Femur (tissue), 1 donor: ENCODE measurements at places on chromosomes 12 and 14.

- DNase-seq = no peak
These were observed 2.7 kb upstream of the SEL1L start for GRCh38 chr14:81536241-81536771.

DNA sequence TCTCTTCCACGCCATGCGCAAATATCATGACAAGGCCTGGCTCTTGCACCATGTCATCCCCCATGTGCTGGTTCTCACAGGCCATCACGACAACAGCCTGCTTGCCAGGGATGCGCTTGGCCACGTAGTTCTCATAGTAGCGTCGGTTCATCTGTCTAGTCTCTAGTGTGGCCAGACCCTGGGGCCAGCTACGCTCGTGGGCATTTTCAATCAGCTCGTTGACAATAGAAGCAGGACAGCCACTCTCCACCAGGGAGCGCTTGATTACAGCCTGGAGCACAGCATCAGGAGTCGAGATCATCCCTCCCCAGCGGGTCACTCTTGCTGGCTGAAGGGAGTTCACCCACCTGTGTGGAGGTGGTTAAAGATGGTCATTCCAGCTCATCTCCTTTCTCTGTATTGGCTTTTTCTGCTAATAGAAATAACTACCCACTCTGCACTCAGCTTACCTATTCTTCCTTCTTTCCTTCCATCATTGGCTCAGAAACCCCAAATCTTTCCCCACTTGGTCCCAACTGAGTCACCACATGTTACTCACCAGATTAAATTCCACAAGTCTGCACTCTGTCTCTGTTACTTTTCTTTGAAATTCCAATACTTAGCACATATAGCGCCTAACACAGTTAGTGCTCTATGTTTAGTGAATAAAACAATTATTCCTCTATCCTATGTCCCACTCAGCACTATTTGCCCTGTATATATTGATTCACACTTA lies 15.1 kb downstream of the RNF41 start:
- peak; percentile 56 for DNase-seq

DNA sequence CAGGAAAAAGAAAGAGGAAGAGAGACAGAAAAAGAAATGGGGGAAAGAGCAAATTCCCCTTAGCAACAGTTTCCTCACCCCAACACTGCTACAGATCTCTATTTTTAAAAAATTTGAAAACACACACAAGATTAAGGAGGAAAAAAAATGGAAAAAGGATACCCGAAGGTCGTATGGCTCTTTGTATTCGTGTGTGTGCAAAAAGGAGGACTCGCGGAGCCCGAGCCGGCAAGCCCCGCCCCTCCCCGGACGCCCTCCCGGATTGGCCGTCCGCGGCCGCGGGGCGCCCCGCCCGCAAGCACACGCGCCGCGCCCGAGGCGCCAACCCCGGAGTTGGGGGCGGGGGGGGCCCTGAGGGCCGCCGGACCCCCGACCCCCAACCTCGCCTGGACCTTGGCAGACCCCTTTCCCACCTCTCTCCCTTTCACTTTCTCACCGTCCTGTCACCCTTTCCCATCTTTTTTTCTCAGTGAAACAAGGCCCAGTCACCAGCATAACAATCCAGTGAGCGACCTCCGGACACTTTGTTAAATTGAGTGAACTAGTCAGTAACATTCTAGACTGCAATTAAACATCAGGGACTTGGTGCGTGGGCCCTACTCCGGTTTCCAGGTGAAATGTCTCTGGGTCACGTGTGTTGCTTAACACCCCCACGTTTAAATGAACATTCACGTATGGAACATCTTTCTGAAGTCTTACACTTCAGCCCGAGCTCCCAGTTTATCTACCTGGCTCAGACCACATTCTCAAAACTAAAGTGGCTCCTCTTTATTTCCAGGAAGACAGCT lies at the start of gene C14orf93:
Gene C14orf93, minus strand, starts transcription at position 205 of the 788 bp plus-strand sequence. CDS start 11,120 bp downstream, outside the sequence.
- DNase-seq = peak; percentile 90

- no peak for DNase-seq
These were observed 93.4 kb downstream of the C12orf75 start for GRCh38 chr12:105423921-105424320.

- DNase-seq = no peak
These were observed 87.6 kb upstream of the MED13L start for GRCh38 chr12:116365114-116365513.

DNA sequence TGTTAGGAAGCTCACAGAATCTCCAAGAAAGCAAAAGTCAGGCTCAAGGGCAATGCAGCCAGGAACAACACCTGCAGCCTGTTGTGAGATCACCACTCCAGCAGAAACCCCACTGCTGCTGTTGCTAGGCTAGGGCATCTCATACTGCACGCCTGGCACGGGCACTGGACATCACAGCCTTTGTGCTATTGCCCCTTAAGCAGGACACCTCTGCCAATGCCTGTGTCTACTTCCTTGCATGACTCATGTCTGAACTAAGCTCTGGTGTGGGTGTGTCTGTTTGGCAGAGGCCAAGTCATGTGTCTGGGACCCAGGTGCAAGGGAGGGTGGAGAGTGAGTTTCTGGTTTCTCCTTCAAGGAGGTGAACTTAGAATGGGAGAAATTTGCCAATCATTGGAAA lies 10.0 kb upstream of the DDX47 start:
- peak; percentile 59 for DNase-seq

GRCh38 chr12:53340398-53340797 lies 4.2 kb upstream of the SP7 start:
- DNase-seq = no peak

DNA sequence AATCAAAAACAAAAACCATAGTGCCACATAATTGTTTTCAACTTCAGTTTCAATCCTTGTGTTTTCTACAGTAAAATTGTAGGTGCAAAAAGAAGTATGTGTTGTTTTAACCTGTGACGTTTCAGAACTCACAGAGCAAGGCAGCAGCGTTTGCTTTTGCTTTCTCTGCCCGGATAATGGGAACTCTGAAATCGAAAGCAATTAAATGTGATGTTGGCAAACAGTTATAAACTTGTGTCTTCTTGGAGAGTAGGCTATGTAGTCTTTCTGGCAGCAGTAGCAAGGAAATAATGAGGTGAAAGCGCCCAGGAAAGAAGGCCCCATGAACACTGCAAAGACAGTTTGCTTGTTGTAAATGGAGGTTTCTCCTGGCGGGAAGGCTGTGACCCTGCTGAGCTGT lies 39.1 kb downstream of the FNTB start:
- DNase-seq = no peak

DNA sequence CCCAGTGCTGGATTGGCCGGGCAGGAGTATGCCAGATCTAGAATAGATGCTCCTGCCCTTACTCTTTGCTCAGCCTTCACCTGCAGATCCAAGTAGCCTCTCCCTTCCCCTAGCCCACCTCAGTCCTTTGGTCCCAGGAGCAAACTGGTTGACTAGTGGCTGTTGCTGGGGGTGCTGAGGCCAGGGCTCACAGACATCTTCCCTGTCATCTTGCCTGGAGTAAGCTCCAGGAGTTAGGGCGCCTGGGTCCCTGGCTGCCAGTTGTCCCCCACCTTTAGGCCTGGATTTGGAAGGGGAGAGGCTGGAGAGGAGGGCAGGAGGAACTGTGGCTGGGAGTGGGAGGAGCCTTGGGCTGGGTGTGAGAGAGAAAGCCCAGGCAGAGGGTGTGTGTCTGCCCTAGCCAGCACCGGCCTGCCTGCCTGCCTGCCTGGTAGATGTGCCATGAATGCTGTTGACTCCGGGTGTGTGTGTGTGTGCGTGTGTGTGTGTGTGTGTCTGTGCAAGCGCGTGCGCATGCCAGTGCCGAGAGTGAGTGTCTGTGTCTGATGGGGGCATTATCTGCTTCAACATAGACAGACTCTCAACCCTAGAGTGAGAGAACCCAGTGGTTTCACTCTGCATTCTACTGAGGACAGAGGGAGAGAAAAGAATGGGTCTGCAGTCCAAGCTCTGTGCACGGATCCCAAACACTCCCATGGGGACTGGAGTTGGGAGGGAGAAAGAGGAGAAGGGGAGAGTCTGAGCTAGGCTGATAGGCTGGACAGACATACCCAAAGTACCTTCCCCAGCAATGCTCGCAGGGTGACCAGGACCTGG lies 845 bp upstream of the RARG start:
- DNase-seq = no peak

DNA sequence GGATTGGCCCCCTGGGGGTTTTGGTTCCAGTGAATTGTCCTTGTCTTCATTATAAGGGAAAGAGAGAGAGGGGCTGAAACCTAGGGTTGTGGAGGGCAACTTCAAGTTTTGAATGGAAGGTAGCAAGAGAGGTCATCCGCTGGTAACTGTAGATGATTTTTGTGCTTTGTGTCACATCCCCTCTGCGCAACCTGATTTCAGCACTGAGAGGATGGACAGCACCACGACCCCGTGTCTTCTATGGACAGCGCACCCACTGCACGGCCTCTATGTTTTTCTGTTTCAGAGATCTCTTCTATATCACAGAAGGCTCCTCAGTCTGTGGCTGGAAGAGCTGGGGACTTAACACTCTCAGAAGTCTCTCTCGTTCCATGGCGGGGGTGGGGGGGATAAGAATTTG lies 127.0 kb upstream of the RPH3A start:
- peak; percentile 25 for DNase-seq

GRCh38 chr12:75744607-75745256 lies 233.3 kb upstream of the KRR1 start:
- no peak for DNase-seq

GRCh38 chr12:88420457-88420856 lies 159.8 kb downstream of the KITLG start:
- DNase-seq = no peak

- peak; percentile 48 for DNase-seq
These were observed 380.8 kb upstream of the TMEM132C start for GRCh38 chr12:127885954-127886750.

DNA sequence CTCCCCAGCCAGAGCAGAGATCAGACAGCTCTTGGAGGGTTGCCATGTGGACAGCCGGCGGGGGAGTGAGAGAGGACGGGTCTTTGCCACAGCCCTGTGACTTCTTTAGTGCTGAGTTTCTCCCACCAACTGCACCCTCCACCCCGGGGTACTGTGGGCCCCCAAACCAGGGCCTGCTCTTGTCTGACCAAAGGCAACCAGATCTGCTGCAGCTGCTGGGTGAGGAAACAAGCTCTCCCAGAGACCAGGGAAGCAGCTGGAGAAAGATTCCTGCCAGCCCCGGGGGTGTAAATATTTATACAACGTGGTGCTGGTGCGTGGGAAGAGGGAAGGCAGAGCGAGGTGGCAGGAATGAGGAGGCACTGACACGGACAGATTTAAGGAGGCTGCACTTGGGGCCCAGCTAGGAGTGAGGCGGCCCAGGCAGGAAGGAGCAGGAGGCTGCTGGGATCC lies 14.3 kb upstream of the ZFP36L1 start:
- DNase-seq = peak; percentile 81

- DNase-seq = no peak
These were observed 35.2 kb upstream of the PAWR start for GRCh38 chr12:79725987-79726386.

DNA sequence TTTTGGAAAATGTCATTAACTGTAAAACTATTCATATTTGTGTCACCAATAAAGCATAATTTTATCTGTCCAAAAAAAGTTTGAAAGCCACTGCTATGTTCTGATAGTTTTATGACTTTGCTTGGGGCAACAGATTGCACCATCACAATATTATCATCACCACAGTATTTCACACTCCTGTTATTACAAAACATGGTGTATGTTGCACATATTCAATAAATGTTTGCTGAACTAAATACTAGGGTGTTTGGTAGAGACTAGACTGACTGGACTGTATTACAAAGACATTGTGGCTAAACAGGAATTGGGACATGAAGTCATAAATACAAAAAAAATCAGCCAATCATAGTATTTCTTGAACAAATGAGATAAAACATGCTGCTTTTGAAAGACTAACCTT lies 55.1 kb downstream of the PAWR start:
- DNase-seq = no peak

DNA sequence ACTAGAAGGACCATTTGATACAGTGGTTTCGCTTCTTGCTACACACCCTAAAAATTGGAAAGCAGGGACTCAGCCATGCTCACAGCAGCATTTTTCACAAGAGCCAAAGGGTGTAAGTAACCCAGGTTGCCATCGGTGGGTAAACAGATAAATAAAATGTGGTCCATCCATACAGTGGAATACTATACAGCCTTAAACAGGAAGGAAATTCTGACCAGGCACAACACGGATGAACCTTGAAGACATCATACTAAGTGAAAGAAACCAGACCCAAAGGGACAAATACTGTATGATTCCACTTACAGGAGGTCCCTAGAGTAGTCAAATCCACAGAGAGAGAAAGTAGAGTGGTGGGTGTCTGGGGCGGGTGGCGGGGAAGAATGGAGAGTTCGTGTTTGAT lies 220.9 kb downstream of the PHETA1 start:
- no peak for DNase-seq

GRCh38 chr12:78181544-78182162 lies 351.0 kb downstream of the NAV3 start:
- peak; percentile 16 for DNase-seq

DNA sequence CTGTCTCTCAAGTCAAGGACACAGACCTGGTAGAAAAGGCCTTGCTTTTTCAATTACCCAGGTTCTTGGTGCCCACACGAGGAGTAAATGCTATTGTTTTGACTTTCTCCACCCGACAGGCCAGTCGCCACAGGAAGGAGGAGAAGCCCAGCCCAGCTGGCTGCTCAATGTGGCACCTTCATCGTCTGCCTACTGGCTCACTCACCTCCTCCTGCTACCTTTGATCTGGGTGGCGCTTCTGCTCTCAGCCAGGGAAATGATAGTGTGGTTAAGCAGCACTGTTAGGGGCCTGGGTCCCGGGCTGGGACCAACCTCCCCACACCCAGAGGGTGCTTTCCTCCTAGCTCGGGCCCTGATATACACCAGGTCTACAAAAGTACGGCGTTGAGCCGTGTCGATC lies 75.0 kb upstream of the FZD10 start:
- DNase-seq = no peak

- peak; percentile 84 for DNase-seq
These were observed 16.1 kb upstream of the WSCD2 start for GRCh38 chr12:108112832-108113556.

DNA sequence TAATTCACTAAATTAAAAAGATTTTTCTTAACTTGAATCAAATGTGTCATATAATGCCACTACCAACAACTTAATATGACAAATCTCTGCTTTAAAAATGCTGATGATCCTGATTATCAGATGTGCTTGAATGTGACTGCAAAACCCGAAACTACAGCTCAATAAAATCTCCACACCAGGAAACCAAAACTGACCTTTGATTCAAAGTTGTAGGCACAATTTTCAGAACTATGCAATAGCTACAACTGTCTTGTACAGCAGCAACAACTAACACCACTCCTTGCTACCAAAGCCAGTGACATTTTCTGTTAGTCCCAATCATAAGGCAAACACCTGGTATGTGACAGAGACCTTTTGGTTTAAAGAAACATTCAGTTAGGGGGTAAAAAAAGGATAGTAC lies 147.3 kb downstream of the CEP83 start:
- DNase-seq = no peak

- DNase-seq = no peak
These were observed 2.2 kb downstream of the CYP27B1 start for GRCh38 chr12:57764662-57765002.
